Fibroblast of the aortic adventitia (primary cell): ENCODE measurements at places on chromosomes 3 and 15. TPM values are rescaled to one million over a fixed set of nuclear protein-coding genes. Genes with fewer than 3 reads are reported as not detected.

The AADACL2 gene
- 0.90 TPM in 1 of 2 replicates, not detected in the other for total RNA-seq

The CYP19A1 gene
- total RNA-seq: 0.98 and 3.1 TPM in 2 replicates

The MYEF2 gene
- total RNA-seq: 5.1 and 6.5 TPM in 2 replicates

The WDR82 gene
- total RNA-seq: 39.6 and 61.5 TPM in 2 replicates

The PLCH1 gene
- total RNA-seq: 0.09 TPM in 1 of 2 replicates, not detected in the other

The EPHB3 gene
- total RNA-seq: 2.5 and 4.7 TPM in 2 replicates
